NCI-H2171 treated with DMSO at 0.1 percent for 48 hours (cell line): ENCODE measurements at places on chromosomes 2 and 18.

DNA sequence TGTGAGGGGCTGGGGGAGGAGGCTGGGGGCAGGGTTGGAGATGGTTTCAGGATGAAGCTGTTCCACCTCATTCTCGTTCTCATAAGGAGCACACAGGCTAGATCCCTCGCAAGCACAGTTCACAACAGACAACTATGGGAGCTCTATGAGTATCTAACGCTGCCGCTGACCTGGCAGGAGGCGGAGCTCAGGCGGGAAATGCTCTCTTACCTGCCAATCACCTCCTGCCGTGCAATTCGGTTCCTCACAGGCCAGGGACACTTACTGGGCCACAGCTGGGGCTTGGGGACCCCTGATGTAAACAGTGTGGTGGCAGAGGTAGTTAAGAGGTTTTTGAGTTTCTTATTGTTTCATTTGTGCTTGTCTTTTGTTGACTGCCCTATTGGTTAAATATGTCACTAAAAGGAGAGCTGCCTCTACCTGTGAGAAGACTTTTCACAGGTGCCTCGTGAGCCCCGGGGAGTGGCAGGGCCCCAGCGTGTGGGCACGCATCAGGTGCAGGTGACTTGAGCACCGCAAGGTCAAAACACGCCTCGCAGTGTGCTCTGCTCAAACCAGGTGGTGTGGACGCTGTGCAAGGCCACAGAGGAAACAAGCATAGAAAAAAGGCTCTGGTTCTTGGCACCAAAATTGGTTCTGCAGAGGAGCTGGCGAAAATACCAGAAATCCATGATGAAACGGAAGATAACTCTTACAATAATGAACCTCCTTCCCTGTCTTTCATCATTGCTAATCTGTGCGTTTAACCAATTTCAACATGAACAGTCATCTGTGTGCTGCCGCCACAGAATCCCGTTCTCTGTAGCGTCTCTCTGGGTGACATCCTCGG lies 10.2 kb downstream of the MLPH start:
- no peak for DNase-seq

DNA sequence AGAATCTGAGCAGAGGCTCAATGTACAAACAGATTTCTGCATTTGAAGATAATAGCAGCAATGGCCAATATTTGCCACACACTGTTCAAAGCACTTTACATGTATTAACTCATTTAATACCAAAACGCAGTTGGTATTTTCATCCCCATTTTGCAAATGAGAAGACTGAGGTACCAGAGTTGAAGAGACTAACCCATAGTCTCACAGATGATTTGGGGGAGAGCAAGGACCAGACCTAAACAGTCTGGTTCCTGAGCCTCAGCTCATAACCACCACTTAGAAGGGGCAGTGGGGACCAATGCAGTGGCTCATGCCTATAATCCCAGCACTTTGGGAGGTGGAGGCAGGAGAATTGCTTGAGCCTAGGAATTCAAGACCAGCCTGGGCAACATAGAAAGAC lies 18.1 kb upstream of the AGFG1 start:
- no peak for DNase-seq

- DNase-seq: no peak
Observed at GRCh38 chr18:26074246-26074645, 16.2 kb downstream of the SS18 start.

- no peak for DNase-seq
Observed at GRCh38 chr2:230684270-230685168, 28.1 kb upstream of the CAB39 start.

DNA sequence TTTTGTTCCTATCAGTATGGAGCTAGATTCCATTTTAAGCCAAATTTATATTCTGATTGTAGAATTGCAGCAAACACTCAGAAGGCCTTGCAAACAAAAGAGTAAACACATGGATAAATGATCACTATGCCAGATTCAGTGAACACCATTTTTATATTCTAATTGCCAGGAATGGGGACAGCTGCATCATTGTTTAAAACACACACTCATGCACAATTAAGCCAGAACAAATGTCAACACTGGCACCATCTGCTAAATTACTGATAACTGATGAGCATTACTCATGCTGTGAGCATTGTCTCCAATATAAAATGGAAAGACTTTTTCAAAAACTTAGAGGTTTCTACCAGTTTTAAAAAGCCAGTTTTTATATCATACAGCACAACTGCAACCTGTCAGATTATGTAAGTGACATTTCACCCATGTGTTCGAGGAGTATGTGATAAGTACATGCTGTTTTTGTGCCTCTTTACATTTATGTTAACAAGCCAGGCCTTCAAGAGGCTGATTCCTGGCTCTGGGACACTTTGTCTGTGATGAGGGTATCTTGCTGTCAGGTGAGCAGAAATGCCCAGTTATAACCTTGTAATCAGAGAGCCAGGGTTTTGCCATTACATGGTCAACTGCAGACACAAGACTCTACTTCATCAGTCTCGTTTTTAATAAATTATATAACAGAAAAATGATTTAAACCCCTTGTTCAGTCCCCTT lies 4.4 kb upstream of the ST8SIA5 start:
- DNase-seq: peak; percentile 90

DNA sequence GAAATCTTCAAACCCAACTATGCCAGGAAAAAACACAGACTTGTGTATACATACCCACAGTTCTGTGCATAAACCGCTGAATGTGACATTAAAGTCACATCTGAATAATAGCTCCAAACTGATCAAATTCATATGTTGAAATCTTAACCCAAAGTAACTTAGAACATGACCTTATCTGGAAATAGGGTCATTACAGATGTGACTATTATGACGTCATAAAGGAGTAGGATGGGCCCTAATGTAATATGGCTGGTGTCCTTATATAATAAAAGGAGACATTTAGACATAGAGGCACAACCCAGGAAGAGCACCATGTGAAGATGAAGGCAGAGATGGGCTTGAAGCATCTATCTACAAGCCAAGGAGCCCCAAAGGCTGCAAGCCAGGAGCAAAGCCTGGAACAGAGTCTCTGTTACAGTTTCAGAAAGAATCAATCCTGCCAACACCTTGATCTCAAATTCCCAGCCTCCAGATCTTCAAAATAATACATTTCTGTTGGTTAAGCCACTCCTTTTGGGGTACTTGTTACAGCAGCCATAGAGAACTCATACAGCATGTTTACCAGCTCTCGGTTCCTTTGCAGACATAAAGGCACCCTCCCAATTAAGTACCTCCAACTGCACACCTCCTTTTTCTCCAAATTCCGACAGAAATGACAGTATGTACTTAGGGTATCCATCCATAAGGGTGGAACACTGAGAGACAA lies 27.6 kb downstream of the SOX11 start:
- no peak for DNase-seq
